ENCODE measurements at places on chromosomes 3 and 15.

- DNase-seq: no peak
These were observed 73.8 kb downstream of the MFSD1 start for GRCh38 chr3:158875700-158876099.

GRCh38 chr3:75140904-75141615 lies 523.1 kb upstream of the FRG2C start:
- DNase-seq: no peak

DNA sequence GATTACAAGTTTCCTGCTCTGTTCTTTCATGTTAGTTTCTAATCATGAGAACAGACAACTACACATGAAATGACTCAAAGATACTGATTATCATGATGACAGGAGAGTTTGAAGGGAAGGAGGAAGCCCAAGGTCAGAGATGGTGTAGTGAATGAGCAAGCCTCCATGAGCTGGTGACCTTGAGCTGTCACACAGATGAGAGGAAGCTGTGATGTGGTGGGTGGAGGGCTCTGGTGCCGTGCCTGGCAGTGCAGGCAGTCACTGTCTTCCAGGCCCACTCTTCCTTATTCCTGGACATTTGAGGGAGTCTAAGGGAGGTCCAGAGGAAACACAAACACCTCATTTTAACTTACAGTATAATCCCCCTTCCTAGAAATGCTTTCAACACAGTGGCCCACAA lies 133.4 kb upstream of the ROPN1 start:
- no peak for DNase-seq

GRCh38 chr15:73564255-73564654 lies 68.9 kb downstream of the NPTN start:
- DNase-seq: peak; percentile 62

DNA sequence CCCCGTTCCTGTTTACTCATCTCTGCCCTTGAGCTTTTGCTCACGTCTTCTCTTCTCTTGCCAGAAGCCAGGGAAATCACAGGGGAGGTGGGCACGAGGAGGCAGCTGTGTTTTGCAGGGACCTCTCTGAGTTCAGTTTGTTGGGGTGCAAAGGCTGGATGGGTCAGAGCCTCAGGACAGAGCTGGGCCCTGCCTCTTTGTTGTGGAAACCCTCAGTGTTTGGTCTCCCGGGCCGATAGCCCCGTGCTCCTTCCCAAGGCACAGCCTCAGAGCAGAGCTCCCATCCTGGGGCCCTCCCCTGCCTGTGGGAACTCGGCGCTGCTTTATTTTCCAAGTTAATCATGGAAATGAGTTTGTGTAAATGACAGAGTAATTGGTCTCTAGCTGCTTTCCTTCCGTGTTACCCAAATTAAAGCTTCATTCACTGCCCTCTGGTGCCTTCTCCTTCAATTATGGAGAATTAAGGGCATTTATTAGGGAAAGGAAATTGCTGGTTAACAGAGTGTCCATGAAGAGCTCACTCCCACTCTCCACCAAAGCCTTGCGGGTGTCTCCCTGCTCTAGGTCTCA lies 40.9 kb downstream of the BDH1 start:
- DNase-seq: no peak

DNA sequence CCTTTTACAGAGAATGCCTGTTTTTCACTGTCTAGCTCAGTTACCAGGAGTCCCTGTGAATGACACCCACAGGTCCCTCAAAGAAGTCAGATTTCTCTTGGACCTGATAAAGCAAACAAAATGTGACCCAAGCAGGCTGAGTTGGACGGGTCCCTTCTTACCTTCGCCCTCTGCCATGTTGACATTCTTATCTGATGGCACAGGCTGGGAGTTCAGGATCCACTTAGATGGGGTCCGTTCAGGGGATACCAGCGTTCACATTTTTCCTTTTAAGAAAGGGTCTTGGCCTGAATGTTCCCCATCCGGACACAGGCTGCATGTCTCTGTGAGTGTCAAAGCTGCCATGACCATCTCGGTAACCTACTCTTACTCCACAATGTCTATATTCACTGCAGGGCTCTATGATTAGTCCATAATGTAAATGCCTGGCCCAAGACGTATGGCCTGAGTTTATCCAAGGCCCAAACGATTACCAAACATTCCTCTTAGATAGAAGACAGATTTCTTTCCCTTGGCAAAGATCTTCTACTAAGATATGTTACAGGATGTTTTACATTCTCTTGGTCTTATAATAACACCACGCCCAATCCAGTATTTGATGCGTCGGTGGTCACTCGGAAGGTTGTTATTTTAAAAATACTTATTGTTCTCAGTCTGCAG lies 179.1 kb downstream of the THSD4 start:
- peak; percentile 92 for DNase-seq

- peak; percentile 26 for DNase-seq
These were observed 20.7 kb downstream of the TIMP4 start for GRCh38 chr3:12138044-12138443.

DNA sequence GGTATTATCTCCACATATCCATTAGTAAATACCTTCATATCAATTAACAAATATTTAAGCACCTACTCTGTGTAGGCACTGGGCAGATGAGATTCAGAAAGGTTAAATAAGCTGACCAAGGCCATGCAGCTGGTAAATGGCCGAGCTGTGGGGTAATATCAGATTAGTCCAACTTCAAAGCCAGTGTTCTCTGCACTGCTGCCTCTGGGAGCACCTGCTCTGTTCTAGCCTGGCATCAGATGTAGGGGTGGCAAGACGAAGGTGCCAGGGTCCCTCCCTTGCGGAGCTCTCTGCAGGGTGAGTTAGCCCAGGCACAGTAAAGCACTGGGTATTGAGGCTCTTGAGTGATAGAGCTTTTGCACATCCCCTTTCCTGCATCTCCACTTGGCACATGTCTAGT lies 5.5 kb downstream of the TATDN2 start:
- DNase-seq: no peak

DNA sequence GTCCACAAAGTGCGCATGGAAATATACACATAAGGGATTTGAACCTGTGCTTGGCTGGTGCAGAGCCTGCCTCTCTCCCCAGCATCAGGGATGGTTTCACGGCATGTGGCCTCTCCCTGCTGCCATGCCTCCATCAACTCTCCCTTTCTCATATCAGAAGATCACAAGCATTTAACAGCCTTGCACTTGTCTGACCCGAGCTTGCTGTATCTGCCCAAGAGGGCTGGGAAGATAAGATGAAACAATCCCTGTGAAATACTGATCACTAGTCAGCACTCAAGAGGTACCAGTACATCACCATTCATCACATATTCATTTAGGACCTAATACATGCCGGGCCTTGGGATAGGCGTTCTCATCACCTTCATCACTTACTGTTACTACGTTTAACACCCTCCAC lies 107.6 kb upstream of the ARHGEF3 start:
- no peak for DNase-seq

DNA sequence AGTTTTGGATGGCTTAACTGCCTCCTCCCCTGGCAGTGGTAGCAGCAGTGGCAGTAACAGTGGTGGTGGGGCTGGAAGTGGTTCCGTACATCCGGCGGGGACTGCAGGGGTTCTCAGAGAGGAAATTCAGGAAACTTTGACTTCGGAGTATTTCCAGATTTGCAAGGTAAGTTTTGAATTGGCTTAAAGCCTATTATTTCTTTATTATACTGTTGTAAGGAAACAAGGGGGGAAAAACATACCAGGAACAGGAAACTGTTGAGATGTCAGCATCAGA lies 1.5 kb downstream of the STXBP5L start:
- DNase-seq: no peak

GRCh38 chr15:59119625-59120024 lies 14.7 kb downstream of the CCNB2 start:
- DNase-seq: no peak

GRCh38 chr15:88465633-88466224 lies 1.5 kb downstream of the MRPL46 start:
- peak; percentile 43 for DNase-seq

GRCh38 chr3:35505181-35505580 lies 134.1 kb upstream of the ARPP21 start:
- DNase-seq: no peak

- DNase-seq: peak; percentile 12
These were observed 86.2 kb downstream of the NPAP1 start for GRCh38 chr15:24761704-24762302.

DNA sequence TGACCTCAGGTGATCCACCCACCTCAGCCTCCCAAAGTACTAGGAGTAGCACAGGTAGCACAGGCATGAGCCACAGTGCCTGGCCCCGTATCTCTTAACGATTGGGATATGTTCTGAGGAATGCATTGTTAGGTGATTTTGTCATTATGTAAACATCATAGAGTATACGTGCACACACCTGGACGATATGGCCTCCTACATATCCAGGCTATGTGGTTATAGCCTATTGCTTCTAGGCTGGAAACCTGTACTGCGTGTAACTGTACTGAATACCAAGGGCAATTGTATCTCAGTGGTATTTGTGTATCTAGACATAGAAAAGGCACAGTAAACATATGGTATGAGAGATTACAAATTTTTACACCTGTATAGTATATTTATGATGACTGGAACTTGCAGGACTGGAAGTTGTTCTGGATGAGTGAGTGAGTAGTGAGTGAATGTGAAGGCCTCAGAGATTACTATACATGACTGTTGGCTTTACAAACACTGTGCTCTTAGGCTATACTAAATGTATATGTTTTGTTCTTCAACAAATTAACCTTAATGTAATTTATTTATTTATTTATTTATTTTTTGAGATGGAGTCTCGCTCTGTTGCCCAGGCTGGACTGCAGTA lies 120.7 kb downstream of the MBNL1 start:
- DNase-seq: no peak

GRCh38 chr3:45055411-45056143 lies 29.5 kb downstream of the CLEC3B start:
- peak; percentile 83 for DNase-seq

- no peak for DNase-seq
These were observed 23.3 kb downstream of the CFAP100 start for GRCh38 chr3:126417981-126418530.

DNA sequence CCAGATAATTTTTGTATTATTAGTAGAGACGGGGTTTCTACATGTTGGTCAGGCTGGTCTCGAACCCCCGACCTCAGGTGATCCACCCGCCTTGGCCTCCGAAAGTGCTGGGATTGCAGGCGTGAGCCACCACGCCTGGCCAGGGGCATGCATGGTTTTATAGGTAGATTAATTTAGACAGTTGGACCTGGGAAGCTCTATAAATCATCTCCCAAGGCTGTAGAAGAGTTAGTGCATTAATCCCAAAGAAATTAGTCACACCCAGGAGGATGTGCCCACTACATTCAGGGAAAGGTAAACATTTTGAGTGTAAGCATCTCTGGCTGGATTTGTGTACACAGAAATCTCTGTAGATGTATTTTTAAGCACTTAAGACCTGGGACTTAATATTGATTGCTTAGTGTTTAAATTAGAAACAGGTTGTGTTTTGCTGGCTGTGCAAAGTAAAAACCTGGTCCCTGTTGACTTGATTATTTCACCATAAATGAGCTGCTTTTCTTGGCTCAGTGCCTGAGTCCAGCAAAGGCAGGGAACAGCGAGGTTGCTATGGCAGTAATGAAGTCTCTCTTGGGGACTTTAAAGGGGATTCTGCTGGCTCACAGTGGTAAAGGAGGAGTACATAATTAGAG lies 19.2 kb downstream of the EXOSC7 start:
- DNase-seq: peak; percentile 80

DNA sequence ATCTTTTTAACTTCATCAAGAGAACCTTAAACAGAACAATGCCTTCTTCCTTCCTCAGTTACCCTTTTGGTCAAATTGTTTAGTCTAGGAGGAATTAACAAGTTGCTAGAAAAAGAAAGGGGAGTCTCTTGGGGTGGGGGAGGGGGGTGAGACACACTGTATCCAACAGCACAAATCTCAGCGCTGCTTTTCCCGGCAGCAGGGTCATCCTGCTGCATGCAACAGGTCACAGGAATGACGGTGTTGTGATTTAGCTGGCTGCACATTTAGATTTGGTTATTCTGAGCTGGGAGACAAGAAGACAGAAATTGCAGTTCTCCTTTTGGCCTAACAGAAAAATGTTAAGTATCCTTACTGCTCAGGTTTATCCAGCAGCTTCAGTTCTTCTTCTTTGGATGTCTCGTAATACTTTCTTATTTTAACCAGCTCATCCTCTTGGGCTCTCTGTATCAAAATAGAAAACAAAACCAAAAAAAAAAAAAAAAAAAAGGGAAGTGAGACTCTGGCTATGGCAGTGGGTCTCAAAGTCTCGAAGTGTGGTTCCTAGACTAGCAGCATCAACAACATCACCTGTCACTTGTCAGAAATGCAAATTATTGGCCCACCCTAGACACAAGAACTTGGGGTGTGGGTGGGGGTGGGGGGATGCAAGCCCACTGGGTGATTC lies 190.5 kb downstream of the GREM1 start:
- DNase-seq: no peak

GRCh38 chr3:196513697-196514349 lies 1.3 kb downstream of the SMCO1 start:
- DNase-seq: peak; percentile 33

DNA sequence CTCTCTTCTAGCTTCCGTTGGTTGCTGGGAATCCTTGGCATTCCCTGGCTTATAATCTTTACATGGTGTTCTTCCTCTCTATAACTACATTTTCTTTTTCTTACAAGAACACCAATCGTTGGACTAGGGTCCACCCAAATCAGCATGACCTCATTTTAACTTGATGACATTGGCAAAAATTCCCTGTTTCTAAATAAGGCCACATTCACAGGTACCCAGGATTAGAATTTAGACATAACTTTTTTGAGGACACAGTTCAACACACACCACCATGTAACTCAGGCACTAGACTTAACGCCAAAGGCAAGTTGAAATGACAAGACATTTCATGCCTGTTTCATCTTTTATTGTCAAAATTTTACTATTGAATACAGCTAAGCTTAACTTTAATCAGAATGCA lies 93.0 kb downstream of the NECTIN3 start:
- DNase-seq: no peak

DNA sequence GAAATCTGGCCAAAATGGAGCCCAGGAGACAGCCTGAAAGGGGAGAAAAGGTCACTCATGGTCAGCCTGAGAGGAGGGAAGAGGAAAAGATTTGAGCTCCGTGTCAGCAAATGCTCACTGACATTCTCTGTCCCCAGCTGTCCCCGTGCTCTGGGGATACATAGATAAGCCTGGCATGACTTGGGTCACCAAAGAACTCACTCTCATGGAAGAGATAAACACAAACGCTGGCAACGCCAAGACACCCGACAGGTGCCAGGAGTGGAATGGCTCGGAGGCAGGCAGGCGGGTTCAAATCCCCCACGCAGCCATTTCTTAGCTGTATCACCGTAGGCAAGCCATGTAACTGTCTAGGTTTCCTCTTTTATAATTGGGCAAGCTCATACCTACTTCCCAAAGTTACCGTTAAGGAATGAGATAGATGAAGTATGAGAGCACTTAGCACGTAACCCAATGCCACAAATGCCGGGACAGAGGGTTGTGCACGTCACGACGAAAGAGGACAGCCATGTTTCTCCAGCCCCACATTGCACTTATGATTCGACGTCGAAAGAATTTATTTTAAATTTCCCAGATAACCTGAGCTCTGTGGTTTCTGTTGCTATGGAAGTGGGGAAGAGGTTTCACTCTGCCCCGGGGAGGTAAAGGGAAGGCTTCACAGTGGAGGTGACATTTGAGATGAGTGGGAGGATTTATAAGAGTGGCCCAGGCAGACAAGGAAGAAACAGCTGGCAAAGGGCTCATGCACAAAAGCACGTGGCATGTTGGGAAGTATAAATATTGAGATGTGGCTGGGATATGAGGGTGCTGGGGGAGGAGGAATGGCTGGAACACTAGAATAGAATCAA lies 41.4 kb upstream of the TSEN2 start:
- no peak for DNase-seq
